Activated CD8-positive, alpha-beta memory T cell treated with anti-CD3 and anti-CD28 coated beads, Interleukin-2, amount 10 ng/mL, durations not matched to agents 7 days and 5 days (primary cell): ENCODE measurements at places on chromosomes 11 and 22. TPM values are rescaled to one million over a fixed set of nuclear protein-coding genes. Genes with fewer than 3 reads are reported as not detected.

The C1QTNF5 gene
- total RNA-seq = not detected

The POU2AF1 gene
- 2.9 TPM for total RNA-seq

The IGSF9B gene
- 34.5 TPM for total RNA-seq

The MS4A6E gene
- total RNA-seq = not detected

The OLFML1 gene
- not detected for total RNA-seq

The CHADL gene
- 0.38 TPM for total RNA-seq

The DGAT2 gene
- total RNA-seq = 1.8 TPM

The GGTLC3 gene
- not detected for total RNA-seq

The GPR83 gene
- 0.05 TPM for total RNA-seq

The SLC25A45 gene
- total RNA-seq = 25.1 TPM

The NEFH gene
- total RNA-seq = 6.0 TPM

The TTC36 gene
- total RNA-seq = 0.82 TPM

The OR52E8 gene
- total RNA-seq = not detected

The TSSK2 gene
- total RNA-seq = not detected

The CABP2 gene
- not detected for total RNA-seq

The NRIP3 gene
- total RNA-seq = 0.91 TPM

The TMPRSS5 gene
- 0.91 TPM for total RNA-seq

The C11orf21 gene
- 49.2 TPM for total RNA-seq

The FDXACB1 gene
- total RNA-seq = 4.7 TPM

The MGAT3 gene
- 3.6 TPM for total RNA-seq

The IL10RA gene
- total RNA-seq = 247 TPM

The PGA5 gene
- not detected for total RNA-seq
